Fibroblast of upper back skin (primary cell): ENCODE measurements at places on chromosomes 7 and 10.

DNA sequence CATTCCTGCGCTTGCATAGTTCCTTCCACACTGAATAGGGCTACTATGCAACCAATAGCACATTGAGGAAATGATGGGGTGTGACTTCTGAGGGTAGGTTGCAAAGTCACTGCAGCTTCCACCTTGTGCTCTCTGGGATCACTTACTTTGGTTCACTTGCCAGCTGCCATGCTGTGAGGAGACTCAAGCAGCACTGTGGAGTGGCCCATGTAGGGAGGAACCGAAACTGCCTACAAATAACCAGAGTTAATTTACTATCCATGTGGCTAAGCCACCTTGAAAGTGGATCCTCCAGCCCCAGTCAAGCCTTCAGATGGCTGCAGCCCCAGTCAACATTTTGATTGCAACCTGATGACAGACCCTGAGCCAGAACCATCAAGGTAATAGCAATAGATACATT is 64.3 kb downstream of the FAM204A start:
- no peak for DNase-seq

GRCh38 chr7:140015471-140015970 is 47.2 kb downstream of the PARP12 start:
- DNase-seq: no peak

GRCh38 chr10:178208-178607 is 43.0 kb downstream of the ZMYND11 start:
- DNase-seq: peak; percentile 49

- peak; percentile 20 for DNase-seq
Measured at GRCh38 chr10:75117995-75118394, 6.5 kb downstream of the SAMD8 start.

DNA sequence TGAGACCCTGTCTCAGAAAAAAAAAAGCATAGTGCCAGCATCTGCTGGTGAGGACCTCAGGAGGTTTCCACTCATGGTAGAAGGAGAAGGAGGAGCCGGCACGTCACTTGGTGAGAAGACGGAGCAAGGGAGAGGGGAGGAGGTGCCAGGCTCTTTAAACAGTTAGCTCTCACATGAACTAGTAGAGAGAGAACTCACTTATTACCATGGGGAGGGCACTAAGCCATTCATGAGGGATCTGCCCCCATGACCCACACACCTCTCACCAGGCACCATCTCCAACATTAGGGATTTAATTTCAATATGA is 62.9 kb upstream of the VKORC1L1 start:
- no peak for DNase-seq
